ENCODE measurements at places on chromosomes 4 and X.

- DNase-seq = no peak
Observed at GRCh38 chr4:90419124-90419711, 292.0 kb downstream of the CCSER1 start.

DNA sequence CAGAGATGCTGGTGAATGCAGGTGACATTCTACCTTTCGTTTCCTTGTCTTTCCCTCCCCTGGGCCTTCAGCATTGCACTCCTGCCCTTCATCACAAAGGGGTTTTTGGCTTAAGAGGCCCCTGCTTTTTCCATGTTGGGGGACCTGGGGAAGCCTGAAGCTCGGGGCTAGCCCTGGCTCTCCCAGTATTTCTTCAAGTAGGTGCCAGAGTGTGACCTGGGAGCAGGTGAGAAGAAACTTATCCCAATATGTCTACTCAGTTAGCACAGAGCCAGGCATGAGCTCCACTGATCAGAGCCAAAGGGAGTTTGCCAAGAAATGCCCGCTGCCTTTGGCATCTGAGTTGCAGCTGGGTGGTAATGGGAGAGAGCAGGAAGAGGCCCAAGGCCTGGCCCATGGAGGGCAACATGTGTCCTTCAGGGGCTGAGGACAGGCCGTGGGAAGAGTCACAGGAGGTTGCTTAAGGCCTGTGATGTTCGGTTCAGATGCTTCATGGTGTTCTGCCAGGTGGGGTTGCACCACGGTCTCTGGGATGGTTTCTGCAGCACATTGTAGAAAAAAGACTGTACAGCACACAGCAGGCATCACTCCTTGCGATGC, 7.6 kb downstream of the PRRG3 start:
- no peak for DNase-seq

DNA sequence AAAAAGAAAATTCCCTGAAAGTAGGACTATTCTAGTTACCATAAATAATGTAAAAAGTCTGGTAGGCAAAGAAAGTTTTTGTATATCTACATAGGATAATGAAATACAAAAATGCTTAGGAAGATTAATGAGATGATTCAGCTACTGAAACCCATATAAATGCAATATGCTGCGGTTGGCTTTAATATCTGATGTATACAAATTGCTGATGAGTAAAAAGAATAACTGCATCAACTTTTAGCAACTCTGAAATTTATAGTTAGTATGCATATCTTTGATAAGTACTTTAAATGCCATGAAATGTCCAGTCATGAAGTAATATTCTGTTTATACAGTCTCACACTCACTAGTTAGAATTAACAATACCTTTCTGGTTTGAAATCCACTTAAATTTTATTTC, 404.8 kb downstream of the TLL1 start:
- no peak for DNase-seq

DNA sequence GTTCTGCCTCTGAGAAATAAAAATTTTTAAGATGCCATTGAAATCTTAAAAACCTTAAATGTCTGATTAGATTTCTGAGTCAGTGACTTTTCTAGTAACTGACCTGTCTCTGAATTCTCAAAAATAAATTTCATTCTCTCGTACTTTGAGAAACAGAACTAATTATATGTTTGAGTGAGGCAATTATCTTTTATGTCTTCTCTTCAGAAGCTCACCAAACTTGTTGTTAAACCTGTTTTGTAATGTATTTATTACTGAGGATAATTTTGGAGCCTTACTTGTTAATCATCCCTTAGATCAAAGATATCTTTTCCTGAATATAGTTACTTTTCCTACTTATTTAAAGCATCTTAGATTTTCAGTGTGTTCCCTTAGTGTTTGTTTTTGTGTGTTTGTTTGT, 64.5 kb upstream of the MMAA start:
- DNase-seq = no peak

GRCh38 chr4:8771666-8772065, 100.0 kb downstream of the HMX1 start:
- DNase-seq = no peak

DNA sequence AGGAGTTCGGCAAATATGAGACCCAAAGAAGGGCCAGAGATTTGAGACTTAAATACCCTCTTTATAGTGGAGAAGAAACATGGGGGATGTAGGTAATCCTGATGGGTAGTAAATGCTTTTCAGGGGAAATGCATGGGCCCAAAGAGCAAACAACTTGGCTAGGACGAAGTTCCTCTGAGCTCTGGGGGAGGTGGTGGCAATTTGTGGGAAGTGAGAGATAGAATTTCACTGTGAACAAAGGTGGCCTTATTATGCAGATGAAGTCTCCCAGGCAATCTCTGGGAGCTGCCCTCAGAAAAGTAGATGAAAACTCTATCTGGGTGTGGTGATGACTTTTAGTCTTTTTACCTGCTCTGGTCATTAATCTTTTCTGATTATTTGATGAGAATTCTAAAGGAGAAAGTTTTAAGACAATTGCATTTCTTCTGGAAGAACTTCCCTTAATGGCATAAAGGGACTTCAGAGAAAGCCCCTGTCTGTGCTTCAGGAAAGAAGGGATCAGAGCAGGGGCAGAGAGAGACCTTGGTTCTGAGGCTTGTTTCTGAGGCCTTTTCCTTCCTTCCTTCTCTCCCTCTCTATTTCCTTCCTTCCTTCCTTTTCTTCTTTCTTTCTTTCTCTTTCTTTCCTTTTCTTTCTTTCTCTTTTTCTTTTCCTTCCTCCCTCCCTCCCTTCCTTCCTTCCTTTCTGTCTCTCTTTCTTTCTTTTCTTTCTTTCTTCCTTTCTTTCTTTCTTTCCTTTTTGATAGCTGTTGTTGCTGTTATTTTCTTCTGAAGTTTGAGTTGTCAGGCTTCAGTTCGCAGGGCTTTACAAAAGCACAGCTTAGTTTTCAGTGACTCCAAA, 37.5 kb upstream of the MAOA start:
- DNase-seq = no peak

GRCh38 chr4:147312376-147313046, 168.4 kb upstream of the EDNRA start:
- DNase-seq = no peak

DNA sequence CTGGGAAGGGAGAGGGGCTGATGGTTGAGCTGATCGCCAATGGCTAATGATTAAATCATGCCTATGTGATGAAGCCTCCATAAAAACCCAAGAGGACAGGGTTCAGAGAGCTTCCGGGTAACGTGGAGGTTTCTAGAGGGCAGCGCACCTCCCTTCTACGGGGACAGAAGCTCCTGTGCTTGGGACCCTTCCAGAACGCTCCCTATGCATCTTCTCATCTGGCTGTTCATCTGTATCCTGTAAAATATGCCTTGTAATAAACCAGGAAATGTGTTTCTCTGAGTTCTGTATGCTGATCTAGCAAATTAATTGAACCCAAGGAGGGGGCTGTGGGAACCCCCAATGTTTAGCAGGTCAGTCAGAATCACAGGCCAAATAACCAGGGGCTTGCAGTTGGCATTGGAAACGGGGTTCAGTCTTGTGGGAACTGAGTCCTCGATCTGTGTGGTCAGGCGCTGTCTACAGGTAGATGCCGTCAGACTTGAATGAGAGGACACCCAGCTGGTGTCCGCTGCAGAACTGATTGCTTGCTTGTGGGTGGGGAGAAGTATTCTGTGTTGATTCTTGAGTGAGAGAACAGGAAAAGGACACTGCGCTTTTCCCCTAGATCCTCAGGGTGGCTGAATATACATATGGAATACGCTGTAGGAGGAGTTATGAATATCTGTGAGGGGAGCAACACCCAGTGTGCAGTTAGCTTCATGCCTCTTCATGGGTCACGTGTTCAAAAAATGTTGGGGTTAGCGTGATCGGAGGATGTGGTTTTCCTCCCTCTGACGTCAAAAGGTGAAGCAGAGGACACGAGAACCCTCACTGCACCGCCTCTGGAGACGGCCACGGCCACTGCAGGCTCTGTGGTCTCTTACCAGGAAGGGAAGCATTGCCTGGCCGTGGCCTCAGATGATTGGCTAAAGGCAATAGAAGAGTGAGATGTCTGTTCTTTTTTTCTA, 29.2 kb downstream of the HTT-AS start:
- DNase-seq = no peak

GRCh38 chr4:117550085-117550484, 464.7 kb upstream of the TRAM1L1 start:
- DNase-seq = no peak

GRCh38 chr4:122705547-122706117, 26.9 kb upstream of the BBS12 start:
- DNase-seq = no peak

GRCh38 chr4:9904976-9905587, 116.2 kb downstream of the SLC2A9 start:
- DNase-seq = no peak

DNA sequence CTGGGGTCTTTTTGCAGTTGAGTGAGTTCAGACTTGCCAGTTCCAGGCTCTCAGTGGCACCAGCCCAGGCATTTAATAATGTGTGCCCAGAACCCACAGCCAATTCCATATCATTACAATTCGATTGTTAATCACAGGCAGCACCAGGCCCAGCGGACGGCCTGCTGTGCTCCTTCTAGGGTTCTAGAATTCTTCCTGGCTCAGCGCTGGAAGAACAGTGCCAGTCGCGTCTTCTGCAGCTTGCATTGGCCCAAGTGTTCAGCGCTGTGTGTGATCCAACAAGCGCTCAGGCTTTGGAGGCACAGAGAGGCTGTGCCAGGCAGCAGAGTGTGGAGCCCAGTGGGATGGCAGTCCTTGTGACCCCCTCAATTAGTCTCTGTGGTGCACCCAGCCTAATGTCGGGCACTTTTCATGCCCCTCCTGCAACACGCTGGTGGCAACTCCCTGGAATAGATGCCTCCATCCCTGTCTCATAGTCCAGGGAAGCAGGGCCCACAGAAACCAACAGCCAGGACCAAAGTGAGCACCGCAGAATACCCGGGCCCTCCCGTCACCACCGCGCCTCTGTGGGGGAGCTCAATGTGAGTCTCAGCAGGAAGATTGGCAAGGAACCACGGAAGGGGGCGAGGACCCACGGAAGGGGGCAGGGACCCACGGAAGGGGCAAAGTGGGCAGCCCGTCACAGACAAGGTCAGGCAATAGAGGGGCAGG, 193.2 kb downstream of the AFAP1 start:
- no peak for DNase-seq

DNA sequence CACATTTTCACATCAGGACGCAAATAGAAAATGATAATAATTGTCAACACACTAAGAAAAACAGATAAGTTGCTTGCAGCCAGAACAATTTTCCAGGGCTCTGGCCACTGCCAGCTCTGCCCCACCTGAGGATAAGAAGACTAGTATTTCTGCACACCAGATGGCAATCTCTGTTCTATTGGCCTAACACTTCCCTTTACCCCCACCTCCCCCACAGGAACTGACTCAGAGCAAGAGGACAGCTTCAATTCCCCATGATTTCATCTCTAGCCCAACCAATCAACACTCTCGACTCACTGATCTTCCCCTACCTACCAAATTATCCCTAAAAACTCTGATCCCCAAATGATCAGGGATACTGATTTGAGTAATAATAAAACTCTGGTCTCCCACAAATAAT, 164.0 kb downstream of the SMARCA1 start:
- no peak for DNase-seq

DNA sequence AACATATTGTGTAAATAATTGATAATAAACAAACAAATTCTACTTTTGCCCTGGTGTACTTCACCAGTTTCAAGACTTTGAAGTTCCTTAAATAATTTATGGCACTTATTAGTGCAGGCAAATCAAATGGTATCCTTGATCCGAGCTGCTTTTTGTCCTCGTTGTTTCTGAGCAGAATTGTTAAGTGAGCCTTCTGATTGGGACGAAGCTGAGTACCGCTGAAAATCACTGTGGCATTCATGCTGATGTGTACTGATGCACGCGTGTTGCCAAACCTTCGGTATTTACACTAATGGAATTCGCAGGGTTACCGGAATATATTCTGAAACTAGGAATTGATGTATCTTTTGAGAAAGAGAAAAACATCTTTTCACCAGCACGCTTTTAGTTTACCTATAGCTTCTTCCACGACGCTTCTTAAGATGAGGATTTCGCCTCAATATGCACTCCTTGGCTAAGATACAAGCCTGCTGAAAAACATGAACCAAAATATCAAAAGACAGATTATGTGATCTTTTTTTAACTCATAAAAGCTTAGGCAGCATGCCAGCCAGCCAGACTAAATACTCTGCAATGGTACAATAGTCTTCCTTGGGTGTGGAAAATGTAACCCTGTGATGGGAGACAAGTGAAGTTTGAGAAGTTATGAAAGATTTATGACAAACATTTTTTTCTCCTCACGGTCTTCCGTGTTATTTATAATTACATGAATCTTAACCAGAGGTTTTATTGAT, 48.9 kb upstream of the TENM3 start:
- DNase-seq = no peak

DNA sequence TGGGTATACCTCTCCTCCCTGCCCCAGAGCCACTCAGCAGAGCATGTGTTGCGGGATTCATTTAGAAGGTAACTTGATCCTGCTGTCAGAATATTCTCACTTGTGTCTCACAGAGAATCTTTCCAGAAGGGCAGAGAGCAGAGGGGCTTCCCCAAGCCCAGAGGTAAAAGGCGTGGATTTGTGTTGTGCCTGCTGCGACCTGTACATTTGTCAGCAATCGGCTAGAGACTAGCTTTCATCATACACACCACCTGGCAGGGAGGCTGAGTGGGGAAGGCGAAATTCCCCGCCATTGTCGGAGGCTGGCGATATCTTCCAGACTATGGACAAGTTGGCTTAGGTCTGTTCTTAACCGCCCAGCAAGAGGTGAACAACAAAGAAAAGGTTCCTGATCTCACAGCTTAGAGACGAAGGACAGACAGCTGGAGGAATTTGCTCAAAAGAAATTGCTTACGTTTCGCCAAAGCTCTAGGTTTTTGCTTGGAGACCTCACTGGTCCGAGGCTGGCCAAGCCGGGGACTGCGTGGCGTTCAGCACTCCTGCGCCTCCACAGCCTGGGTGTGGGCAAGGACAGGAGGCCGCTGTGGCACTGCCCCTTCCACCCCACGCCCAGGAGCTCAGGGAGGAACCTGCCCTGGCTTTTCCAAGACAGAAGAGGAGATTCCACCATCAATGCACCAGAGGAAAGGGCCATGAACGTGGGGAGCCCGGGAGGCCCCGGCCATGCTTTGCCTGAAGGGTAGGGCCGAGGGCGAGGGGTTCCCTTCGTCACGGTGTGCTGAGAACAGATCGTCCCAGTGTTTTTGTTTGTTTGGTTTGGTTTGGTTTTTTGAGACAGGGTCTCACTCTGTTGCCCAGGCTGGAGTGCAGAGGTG, 69.4 kb downstream of the DCTD start:
- DNase-seq = no peak

DNA sequence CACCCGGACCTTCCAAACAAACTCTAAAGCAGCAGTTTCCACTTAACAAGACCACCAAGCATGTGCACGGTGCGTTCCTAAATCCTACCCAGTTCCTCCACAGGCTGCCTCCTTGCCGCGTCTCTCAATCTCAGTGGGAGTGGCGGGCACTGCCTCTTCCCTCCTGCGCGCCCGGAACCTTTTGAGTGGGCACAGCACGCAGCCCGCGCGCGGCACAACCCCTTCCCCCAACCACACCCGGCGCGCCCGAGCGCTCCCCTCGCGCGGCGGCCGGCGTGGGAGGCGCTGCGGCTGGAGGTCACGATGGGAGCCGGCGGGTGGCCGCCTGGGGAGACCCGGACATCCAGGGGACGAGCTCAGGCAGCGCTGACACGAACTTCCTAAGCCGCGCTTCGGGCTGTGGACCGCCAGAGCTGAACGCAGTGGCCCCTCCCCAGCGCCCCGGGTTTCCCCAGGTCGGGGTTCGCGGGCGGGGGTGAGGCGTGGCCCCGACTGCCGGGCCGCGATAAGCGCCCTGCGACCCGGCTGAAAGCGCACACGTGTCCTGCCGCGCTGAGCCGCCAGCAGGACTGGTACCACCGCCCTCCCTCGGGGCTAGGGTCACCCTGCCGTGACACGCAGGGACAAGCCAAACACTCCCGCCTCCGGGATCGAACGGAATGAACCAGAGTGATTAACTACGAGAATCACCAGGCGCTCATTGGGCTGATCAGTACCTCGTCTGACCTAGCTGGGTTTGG, at the start of gene ABCG2:
TSS of gene ABCG2 (minus strand) at position 151 of the 740 bp plus-strand sequence. CDS start 18,644 bp downstream, outside the sequence.
- DNase-seq = no peak

Measured in hypothalamus (tissue), 51 donors.